Amniotic stem cell (primary cell): ENCODE measurements at places on chromosomes 5 and 9.

DNA sequence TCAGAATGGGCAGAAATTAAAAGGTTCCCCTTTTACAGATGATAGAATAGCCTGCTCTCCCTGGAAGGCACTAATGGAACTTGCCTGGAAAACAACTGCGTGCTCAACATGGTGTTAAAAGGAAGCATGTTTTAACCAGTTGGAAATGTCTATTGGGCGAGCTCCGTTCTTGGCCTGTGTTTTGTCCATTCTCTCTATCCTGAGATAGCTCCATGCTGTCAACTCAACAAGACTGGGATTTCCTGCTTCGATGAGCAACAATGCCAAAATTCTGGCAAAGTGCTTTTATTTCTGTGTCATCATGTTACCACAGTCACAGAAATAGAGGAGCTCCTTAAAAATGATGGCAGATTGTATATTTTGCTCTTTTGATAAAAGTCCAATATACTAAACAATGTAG is 198.3 kb downstream of the PLK2 start:
- DNase-seq, result no peak

GRCh38 chr9:106954558-106954957 is 91.6 kb downstream of the ZNF462 start:
- DNase-seq, result no peak

- no peak for DNase-seq
Measured at GRCh38 chr5:53161876-53162275, 52.3 kb upstream of the MOCS2 start.

DNA sequence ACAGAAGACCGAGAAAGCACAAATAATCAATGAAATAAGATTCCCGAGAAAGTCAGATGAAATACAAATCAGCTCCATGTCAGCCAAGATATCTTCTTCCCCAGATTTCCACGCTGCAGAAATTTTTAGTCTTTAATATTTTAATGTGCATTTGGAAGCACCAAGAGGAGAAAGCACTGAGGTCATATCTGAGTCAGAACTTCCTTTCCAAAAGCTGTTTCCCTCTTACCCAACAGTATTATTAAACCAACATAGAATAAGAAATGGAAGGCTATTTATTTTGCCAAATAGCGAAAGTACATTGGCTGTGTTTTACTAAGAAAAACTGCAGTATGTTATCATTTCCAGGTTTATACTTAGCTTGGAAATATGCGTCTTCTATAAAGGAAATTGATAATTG is 772.1 kb upstream of the CDH9 start:
- DNase-seq, result no peak

DNA sequence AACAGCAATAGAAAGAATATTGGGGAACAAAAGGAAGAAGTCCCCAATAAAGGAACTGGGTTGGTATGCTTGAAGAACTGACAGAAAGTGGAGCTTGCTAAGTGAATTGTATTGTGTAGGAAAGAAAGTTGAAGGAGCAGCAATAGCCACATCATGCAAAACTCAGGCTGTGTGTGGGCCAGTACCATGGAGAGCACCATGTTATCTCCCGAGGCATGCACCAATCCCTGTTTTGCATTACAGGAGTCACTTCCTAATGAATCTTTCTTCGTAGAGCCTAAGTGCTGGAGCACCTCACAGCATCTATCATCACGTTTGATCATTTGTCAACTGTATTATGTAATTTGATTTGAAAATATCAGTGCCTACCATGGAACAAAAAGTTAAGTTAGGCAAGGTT is 137.7 kb upstream of the NMUR2 start:
- no peak for DNase-seq

DNA sequence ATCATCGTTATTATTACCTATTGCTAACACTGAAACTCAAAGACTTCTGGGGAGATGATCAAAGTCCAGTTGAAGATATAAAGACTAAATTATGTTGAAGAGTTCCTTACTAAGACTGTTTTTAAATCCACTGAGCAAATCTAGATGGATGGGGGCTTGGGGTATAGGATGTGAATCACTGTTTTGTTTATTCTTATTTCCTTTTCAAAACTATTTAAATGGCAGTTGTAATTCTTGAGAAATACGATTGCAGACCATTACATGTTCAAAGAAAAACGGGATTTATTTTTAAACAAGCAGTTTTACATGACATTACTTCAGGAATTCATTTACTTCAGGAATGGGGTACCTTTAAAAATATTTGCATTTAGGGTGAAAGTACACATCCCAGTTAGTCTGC is 4.3 kb downstream of the RASGRF2 start:
- DNase-seq, result no peak

GRCh38 chr5:56088967-56089829 is 94.4 kb upstream of the IL6ST start:
- no peak for DNase-seq

GRCh38 chr5:173915310-173916014 is 27.3 kb downstream of the CPEB4 start:
- DNase-seq, result no peak

GRCh38 chr9:113631871-113632665 is 168.5 kb downstream of the RGS3 start:
- no peak for DNase-seq

- no peak for DNase-seq
Measured at GRCh38 chr5:135157421-135158313, 123.6 kb upstream of the PITX1 start.

DNA sequence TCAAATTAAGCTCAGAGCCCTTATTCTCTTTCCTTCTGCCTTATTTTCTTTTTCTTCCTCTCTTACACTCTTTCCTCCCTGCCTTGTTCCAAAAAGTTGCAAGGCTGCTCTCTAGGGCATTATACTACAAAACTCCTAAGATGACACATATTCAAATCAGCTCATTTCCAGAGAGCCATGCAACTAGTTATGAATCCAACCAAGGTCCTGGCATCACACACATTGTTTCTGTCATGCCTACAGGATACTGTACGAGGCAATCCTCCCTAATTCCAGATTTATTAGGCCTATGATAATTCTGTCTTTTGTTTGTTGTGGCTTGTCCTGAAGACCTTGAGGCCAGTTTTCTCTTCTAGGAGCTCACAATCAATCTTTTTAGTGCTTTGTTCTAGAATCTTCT is 87.0 kb upstream of the TBCA start:
- DNase-seq, result no peak

GRCh38 chr9:79477955-79478771 is 93.6 kb upstream of the TLE4 start:
- no peak for DNase-seq

GRCh38 chr5:140112685-140113179 is 1.2 kb upstream of the PURA start:
- no peak for DNase-seq

- peak; percentile 13 for DNase-seq
Measured at GRCh38 chr5:74767579-74767913, 497 bp downstream of the NSA2 start.

- DNase-seq, result no peak
Measured at GRCh38 chr5:1177826-1178528, 23.4 kb upstream of the SLC6A19 start.

- no peak for DNase-seq
Measured at GRCh38 chr9:87359264-87359663, 138.4 kb upstream of the DAPK1 start.

DNA sequence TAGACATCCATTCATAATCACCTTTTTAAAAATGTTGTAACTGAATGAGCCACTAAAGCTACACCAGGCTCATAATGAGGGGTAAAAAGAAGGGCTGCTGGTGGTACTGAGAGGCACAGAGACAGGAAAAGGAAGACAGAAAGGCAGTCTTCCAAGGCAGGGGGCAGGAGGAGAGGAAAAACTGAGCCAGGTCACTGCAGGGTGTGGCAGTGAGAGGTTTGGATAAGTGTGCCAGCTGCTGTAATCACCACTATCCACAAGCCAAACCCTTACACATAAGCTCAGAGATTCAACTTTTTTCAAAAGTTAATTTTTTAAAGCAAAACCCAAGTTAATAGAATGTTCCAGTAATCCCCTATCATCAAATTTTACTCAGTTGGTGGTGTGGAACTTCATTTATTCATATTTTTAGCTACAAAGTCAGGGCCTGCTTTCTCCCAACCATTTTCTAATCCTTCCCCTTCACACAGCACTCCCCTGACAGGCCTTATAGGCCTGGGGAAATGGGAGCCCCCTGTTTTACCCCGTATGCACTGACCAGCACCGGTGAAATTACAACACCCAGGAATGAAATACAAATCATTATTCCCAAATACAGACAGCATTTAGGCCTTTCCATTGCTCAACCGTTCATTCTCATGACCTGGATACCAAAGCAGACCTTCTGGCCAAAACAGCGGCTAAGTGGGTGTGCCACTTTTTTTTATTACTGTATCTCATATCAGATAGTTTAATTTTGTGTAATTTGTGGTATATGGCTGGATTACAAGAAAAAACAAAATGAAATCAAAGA is 76.3 kb downstream of the EFNA5 start:
- DNase-seq, result no peak

GRCh38 chr5:157047898-157048297 is 11.0 kb downstream of the HAVCR1 start:
- DNase-seq, result no peak

DNA sequence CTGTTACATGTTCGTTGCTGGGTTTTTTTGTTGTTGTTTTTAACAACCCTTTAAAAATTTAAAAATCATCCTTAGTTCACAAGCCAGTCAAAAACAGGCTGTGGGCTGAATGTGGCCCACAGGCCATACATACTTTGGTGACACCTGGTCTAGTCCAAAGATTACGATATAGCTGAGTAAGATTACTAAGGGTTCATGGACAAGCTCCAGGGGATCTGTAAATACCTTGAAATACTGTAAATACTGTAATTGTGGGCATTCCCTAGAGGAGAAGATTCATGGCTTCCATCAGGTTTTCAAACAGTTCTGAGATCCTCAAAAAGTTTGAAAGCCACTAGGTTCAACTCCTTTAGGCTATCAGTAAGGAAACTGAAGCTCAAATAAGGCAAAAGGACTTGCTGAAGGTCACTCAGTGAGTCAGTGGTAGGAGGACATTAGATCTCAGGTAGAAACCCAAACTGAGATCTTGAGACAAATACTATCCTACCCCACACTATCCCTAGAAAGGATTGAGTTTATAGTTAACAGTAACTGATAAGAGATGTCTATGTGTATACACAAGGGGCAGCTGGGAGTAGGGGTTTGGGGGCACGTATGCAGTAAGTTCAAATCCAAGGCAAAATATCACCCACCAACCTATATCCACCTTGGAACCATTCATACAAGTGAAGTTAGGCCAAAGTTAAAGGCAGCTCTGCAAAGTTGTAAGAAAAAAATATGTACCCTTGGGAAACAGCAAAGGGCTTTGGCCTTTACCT is 17.8 kb downstream of the RAB14 start:
- DNase-seq, result no peak

DNA sequence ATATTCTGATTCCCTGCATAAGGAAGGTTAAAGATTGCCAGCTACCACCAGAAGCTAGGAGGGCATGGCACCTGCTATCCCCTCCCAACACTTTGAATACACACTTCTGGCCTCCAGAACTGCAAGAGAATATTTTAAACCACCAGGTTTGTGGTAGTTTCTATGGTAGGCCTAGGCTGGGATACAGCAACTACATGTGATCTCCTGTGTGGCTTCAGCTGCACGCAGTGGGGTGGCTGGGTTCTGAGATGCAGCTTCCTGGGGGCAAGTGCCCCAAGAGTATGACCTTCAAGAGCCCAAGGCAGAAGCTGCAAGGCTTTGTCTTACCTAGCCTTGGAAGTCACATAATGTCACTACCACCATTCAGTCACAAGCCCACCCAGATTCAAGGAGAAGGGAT is 39.6 kb downstream of the GCNT4 start:
- DNase-seq, result no peak

GRCh38 chr5:602466-603035 is 9.6 kb upstream of the CEP72 start:
- DNase-seq, result no peak

- DNase-seq, result no peak
Measured at GRCh38 chr9:23907343-23907742, 81.3 kb upstream of the ELAVL2 start.

DNA sequence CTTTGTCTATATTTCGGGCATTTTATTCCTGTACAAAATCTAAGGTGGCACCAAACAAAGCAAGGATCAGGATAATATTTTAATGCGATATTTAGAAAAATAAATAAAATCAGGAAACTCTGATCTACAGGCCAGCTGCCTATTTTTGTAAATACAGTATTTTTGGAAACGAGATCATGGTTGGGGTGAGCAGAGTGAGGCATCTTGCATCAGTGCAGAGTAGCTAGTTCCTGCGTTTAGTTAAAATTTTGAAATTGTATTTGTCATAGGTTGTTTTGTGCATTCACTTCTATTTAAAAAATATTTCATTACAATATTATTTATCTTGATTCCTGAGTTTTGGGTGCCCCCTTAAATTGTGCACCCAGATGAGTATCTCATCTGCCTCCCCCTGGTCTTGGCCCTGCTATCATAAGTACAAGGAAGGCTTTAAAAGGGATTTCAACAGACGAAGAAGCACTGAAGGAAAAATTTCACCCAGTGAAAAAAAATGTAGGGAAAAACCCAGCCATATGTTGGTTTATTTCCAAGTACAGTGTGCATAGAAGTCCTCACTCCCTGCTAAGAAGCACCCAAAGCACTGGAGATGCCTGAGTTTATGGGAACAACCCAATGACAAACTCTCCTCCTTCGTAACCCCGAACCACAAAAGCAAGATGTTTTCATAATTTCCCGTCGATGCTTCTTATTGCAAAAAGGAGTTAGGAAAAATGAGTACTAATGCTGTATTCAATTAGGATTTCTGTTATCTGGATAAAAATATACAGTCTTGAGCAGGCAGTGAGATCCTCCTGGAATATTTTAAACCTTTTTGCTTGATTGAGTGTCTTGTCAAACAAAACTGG is 304.7 kb upstream of the CLINT1 start:
- no peak for DNase-seq

- DNase-seq, result peak; percentile 49
Measured at GRCh38 chr9:83066771-83067170, 3.8 kb upstream of the RASEF start.

DNA sequence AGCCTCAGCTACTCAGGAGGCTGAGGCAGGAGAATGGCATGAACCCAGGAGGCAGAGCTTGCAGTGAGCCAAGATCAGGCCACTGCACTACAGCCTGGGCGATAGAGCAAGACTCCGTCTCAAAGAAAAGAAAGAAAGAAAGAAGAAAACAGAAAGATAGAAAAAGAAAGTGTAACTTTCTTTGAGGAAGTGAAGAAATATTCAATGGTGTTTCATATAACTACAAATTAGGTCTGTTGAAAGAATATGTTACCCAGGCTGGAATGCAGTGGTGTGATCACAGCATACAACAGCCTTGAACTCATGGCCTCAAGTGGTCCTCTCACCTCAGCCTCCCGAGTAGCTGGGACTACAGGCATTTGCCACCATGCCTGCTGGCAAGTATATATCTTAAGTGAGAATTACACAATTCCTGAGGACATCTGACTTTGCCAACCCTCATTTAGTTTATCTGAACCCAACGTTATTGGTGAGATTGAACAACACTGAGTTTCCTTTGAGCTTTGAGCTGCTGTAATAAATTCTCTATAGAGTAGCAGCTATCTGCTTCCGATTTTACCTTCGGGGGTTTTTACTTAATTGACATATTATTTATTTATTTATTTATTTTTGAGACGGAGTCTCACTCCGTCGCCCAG is 2.0 kb upstream of the FAF2 start:
- no peak for DNase-seq

GRCh38 chr5:38831909-38832308 is 13.9 kb upstream of the OSMR start:
- peak; percentile 29 for DNase-seq

GRCh38 chr5:45037927-45038326 is 229.2 kb downstream of the MRPS30 start:
- no peak for DNase-seq

GRCh38 chr5:6905423-6905822 is 192.2 kb downstream of the TENT4A start:
- DNase-seq, result no peak

GRCh38 chr5:59326596-59326995 is 566.9 kb downstream of the PDE4D start:
- DNase-seq, result no peak

- no peak for DNase-seq
Measured at GRCh38 chr5:53549792-53550191, 10.6 kb upstream of the NDUFS4 start.
